T-cell (primary cell): ENCODE measurements at places on chromosomes 2 and 18.

- DNase-seq = no peak
Observed at GRCh38 chr2:72008608-72009007, 139.1 kb downstream of the CYP26B1 start.

GRCh38 chr2:48066000-48066399 is 159.7 kb upstream of the FBXO11 start:
- no peak for DNase-seq

GRCh38 chr2:158043181-158043948 is 58.3 kb upstream of the UPP2 start:
- no peak for DNase-seq

GRCh38 chr2:134399096-134399495 is 145.2 kb downstream of the MGAT5 start:
- DNase-seq = no peak

DNA sequence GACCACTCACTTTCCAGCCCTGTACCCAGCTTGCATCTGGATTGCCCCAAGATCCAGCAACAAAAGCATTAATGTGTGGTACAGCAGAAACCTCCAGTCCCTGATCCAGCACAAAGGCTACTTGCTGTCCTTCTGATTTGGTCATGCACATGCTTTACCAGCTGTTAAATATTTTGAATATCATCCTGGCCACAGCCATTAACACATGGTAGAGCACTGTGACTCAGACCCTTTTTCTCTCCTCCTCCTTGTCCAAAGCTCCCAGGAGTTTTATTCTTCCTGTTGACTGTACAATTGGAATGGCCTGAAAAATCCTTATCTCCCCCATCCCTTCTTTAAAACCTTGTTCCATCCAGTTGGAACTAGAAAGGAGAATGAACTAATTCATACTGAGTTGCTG is 419.7 kb upstream of the TNP1 start:
- DNase-seq = no peak

DNA sequence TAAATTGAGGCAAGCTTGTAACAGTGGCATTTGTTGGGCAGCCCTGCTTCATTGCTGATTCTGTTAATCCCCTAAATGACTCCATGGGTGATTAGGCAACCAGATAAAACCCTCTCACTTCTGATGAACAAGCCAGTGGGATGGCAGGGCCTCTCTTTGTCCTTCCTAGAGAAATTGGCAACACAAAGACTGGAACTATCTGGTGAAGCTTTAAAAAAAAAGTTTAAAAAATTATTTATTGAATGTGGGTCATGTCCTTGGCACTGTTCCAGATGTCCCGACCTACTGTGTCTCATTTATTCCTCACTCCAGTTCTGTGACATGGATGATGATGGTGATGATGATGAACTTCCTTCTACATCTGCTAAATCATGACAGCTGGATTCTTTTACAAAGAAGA is 30.8 kb downstream of the NRP2 start:
- no peak for DNase-seq

DNA sequence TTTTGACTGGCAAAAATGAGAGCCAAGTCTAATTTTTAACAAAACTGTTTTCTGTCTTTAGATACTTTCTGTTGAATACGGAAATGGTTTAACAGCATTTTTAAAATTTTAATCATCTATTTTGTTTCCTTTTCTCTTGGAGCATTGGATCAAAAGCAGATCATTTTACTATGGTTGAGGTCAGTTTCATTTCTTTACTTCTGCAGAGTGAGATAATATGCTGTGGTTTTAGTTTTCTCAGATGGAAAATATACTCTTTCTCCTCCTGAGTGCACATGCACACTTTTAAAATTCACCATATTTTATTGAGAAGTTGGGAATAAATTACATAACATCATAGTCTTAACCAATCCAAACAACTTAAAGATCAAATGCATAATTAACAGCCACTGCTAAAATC is 283.3 kb downstream of the SLC8A1 start:
- DNase-seq = no peak

- DNase-seq = peak; percentile 55
Observed at GRCh38 chr2:217993817-217994463, 8.9 kb downstream of the TNS1 start.

- no peak for DNase-seq
Observed at GRCh38 chr2:70979180-70979488, 704 bp downstream of the ANKRD53 start.

DNA sequence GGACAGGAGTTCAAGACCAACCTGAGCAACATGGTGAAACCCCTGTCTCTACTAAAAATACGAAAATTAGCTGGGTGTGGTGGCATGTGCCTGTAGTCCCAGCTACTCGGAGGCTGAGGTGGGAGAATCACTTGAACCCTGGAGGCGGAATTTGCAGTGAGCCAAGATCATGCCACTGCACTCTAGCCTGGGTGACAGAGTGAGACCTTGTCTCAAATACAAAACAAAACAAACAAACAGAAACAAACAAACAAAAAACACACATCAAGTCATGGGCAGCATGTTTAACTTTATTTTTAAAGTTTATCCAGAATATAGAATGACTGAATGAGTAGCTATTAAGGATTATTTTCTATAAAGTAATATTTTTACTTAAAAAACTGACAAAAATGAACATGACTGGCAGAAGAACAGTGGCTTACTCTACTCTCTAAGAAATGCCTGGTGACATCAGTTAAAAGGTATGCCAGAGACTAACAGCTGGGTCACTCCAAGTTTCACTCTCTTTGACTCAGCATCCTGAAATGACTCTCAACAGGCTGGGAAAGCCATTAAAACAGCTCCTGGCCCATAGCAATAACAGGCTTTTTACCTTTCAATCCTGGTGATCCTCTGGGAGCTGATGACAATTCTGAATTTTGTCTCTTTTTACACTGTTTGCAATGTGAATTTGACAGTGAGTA is 281.6 kb upstream of the STON1 start:
- no peak for DNase-seq

- DNase-seq = no peak
Observed at GRCh38 chr2:39852831-39853230, 73.8 kb upstream of the THUMPD2 start.

DNA sequence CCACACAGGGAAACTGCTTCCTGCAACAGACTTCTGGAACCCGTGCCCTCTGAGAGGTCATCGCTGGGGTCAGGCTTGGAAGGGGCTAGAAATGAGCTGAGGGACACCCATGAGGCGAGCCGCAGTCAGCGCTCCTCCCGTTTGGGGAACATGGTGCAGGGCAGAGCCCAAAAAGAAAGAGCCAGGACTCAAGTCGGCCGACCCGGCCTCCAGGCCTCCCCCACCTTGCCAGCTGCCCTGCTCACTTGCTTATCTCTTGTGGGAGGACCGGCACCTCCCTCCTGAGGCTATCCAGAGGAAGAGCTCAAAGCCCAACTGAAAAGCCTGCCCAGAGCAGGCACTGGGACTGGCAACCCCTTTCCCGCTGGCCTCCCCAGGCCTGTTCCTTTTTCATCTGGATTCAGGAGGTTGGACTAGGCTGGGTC is 43.6 kb downstream of the SCTR start:
- DNase-seq = no peak

- no peak for DNase-seq
Observed at GRCh38 chr18:12155996-12156395, 62.4 kb downstream of the ANKRD62 start.

DNA sequence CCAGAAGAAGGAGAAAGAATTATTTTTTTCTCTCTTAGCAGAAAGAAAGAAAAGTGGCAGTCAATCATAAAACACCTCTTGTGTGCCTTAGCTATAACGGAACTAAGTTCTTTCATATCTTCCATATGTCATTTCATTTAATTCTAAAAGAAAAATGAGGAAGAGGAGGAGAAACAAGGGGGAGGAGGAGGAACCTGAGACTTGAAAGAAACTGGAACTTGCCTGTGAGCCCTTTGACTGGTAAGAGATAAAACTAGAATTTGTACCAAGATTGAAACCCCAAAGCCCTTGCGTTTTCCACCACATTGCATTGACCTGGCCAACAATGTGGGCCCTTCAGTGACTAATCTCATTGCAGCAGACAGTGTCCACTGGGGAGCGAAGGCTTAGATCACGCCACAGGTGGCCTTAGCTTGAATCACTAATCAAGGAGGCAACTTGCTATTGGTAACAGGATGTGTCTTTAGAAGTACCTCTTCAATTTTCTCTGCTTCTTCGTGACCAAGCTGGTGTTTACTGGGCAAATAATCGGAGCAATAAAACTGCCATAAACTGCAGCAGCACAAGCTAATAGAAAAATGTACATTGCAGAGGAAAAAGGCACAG is 307.9 kb downstream of the CLIP4 start:
- no peak for DNase-seq

- no peak for DNase-seq
Observed at GRCh38 chr2:183665425-183665824, 541.2 kb downstream of the NUP35 start.

DNA sequence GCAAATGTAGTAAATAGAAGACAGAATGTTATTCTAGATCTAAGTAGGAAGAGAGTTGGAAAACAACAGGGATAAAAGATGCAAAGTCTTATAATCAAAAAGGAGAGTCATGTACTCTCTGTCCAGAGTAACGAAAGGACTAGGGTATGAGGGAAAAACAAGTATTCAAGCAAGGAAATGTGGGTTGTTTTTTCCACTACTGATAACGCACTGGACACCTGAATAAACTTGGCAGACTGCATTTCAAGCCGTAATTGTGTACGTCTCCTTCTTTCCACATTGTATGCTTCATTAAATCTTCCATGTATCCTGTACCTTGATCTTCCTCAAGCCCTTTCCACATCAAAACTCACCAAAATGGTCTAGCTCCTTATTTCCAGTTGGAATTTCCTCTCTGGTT is 420.6 kb downstream of the ZEB2 start:
- no peak for DNase-seq

- DNase-seq = no peak
Observed at GRCh38 chr2:121376535-121377250, 91.7 kb upstream of the TFCP2L1 start.

GRCh38 chr2:172904236-172904635 is 168.6 kb downstream of the RAPGEF4 start:
- DNase-seq = no peak

- DNase-seq = no peak
Observed at GRCh38 chr2:220134756-220135534, 507.5 kb downstream of the SLC4A3 start.

DNA sequence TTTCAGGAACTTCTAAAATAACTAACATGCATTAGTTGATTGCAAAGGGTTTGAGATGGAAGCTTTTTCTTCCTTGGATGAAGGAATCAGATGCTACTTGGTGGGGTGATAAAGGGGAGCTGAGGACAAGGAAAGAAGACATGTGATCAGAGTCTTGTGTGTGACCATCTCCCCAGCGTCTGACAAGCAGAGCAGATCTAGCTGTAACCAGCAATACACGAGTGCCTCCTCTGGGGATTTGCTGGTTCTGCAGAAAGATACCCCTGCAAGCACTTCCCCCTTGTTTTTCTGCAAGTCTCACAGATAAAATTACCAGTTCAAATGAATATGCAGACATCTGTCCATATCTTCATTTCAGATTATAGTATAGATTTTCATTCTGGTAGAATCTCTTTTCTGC is 2.7 kb downstream of the CDH7 start:
- no peak for DNase-seq

DNA sequence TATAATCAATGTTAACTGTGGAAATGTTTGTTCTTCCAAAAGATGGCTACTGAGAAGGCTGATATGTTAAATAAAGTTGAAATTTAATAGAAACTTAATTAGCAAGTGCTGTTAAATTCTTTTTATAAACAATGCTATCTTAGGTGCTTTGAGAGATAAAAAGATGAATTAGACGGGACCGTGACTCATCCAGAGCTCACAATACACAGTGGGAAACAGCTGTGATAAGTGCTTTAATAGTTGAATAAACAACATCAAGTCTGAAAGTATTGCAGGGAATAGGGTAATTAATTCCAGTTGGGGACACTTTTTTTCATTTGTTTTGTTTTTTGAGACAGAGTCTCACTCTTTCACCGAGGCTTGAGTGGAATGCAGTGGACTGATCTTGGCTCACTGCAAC is 85.5 kb upstream of the DTNA start:
- DNase-seq = no peak

DNA sequence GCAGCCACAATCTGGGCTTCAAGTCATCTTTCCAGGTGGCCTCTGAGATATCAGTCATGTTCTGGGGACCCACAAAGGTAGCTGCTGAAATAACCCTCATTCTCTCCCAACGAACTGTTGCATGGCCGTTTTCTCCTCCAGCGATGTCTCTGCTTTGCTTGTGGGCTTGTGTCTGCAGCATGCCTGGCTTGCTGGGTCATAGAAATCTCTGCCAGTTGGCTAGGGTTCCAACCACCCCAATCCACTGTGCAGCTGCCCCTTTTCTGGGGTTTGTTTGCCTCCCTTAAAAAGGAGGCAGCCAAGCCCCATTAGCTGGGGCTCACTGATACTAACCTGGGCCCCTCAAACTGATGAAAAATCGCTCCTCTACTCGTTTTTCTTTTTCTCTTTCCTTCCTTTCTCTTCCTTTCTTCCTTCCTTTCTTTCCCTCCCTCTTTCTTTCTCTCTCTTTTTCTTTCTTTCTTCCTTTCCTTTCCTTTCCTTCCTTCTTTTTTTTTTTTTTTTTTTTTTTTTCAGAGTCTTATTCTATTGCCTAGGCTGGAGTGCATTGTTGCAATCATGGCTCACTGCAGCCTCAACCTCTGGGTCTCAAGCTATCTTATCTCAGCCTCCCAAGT is 680.0 kb downstream of the EPHA4 start:
- no peak for DNase-seq

DNA sequence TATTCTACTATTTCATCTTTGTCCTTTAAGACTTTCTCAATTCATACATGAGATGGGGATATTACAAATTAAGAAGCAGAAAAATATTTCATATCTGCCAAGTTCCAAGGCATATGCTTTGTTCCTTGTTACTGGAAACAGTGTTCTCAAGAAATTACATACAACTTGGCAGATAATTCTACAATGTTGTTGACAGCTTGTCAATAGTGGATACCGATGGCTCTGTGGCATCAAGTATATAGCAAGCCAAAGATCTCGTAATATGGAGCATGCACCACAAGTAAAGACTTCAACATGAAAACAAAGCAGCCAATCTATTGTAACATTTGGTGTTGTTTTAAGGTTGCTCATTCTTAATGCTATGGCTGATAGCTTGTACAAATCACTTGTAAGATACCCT is 598.2 kb upstream of the KLHL29 start:
- no peak for DNase-seq

DNA sequence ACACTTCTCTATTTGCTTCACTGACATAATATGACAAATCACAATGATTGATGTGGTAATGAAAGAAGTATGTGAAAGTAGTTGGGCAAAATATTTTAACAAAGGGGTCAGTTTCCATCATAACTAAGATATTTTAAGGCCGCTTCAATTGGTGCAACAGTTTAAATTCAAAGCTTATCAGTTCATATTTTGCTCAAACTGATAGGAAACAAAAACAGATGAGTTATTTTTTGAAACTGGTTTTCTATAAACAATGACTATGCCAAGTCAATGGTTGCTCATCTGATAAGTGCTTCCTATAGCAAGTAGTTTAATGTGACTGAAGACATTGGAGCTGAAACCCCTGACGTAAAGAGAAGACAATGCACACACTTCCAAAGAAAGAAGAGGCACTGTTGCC is 1290.7 kb downstream of the SUCLG1 start:
- no peak for DNase-seq

- no peak for DNase-seq
Observed at GRCh38 chr2:100662866-100663265, 100.1 kb downstream of the PDCL3 start.

GRCh38 chr18:60649842-60650536 is 277.4 kb upstream of the MC4R start:
- DNase-seq = no peak
